ENCODE measurements at places on chromosomes 5 and 9.

DNA sequence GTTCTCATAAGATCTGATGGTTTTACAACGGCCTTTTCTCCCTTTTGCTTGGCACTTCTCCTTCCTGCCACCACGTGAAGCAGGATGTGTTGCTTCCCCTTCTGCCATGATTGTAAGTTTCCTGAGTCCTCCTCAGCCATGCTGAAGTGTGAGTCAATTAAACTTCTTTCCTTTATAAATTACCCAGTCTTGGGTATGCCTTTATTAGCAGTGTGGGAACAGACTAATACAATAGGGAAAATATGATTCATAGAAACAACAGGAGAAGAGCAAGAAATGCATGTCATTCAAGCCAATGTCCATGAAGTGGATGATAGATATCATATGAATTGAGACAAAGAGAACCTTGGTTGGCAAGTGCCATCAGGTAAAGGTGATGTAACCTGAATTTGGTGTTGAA is 128.3 kb upstream of the HAPLN1 start:
- DNase-seq = peak; percentile 17

- DNase-seq = no peak
Measured at GRCh38 chr5:107428303-107428813, 242.4 kb downstream of the EFNA5 start.

DNA sequence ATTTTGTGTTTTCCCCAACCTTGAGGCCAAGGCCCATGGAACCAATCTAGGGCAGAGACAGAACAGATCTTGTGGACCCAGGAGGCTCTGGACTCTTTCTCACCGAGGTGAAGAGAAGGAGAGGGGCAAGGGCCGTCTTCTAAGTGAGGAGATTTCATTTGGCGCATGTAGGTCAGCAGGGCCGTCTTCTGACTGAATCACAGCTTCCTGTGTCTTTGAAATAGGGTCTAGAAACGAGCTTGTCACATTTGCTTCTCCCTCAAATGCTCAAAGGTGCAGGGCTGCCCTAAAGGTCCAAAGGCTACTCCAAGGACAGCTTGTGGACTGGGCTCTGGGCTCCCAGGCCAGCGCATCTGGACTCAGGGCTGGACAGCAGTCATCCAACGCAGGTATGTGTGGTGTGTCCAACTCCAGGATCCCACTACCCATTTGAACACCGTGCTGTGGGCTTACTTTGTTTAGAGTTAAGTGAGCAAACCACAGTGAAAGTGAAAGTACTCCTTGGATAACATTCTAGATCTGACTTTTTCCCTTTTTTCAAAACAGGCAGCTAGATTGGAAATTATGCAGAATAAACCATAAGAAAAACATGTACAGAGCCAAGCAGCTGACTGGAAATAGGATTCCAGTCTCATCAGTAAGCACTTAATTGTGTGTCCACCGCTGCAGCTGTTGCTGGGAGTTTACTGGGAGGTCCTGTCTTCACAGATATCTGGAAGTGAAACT is 357.0 kb downstream of the GADD45G start:
- no peak for DNase-seq

DNA sequence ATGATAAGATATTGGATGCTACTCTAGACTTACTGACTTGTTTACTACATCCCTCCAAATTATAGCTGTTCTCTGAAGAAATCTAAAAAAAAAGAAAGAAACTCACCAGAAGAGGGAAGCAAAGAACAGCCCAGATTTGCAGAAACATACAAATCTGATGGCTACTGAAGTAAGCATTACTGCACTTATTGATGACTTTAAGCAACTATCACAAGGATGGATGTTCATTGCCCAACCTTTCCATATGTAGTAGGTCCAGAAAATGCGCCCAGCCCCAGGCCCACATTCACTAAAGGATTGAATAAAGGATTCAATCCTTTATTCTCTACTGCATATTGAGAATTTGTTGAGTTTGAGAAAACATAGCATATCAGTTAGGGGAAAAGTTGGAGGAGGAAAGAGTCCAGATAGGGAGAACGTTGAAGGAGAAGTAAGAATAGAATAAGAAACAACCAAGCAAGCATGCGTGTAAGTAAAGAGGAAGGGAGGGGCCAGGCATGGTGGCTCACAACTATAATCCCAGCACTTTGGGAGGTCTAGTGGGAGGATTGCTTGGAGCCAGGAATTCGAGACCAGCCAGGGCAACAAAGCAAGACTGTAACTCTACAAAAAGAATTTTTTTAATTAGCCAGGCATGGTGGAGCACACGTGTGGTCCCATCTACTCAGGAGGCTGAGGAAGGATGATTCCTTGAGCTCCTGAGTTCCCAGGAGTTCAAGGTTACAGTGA is 33.8 kb upstream of the DTWD2 start:
- no peak for DNase-seq

DNA sequence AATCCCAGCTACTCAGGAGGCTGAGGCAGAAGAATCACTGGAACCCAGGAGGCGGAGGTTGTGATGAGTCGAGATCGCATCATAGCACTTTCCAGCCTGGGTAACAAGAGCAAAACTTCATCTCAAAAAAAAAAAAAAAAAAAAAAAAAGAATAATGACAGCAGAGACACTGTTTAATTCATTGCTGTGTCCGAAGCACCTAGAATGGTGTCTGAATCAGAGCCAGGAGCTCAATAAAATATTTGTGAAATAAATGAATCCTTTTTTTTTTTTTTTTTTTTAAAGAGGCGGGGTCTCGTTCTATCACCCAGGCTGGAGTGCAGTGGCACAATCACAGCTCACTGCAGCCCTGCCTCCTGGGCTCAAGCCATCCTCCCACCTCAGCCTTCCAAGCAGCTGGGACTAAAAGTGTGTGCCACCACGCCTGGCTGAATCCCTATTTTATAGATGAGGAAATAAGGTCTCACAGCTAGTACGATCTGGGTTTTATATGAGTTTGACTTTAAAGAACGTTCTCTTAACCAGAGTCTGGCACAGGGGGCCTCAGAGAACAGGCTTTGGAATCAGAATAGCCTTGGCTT is 47.8 kb downstream of the THOC3 start:
- DNase-seq = no peak

GRCh38 chr9:75891277-75891741 is 836 bp downstream of the PCSK5 start:
- no peak for DNase-seq

GRCh38 chr5:135376961-135377624 is 21.9 kb downstream of the MACROH2A1 start:
- no peak for DNase-seq

DNA sequence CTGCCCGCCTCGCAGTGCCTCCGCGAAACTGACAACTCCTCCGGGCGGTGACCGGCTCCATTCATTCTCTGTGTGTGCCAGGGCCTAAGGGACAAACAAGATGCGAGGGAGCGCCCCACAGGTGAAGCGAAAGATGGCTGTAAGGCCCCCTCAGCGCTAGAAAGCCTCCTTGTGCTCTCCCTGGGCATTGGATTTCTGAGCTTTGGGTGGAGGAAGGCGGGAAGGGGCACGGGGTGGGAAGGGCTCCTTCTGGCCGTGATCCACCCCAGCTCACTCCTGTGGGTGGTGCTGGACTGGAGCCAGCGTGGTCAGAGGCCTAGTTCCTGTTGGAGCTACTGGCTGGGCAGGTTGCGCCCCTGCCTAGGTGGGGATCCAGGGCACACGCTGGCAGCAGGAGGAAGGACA is 943 bp downstream of the GALNT12 start:
- no peak for DNase-seq

DNA sequence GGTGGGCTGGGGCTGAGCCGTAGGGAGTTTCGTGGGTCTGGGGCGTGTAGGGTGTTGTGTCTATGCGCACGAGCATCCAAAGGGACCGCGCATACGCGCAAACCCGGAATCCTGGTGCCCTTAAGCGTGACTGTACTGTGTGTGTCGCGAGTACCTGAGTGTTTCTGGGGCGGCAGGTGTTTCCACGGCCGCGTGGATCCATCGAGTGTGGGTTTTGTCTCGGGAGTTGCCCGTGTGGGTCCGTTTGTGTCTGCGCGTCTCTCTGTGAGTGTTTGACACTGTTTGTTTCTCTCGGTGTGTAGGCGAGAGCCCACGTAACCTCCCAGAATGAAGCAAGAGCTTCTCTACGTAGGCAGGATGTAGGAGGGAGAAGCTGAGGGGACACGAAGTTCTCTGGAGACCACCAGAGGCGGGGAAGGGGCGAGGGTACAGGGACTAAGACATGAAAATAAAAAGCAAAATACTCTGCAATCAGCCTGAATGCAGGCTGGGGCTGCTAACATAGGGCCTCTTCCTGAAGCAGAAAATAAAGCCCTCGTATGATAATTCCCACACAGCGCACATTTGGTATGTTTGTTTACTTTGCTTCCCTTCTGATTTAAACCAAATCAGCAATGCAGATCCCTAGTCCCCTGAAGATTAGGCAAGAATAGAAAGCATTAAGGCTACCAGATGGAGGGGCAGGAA is 588 bp upstream of the BRINP1 start:
- DNase-seq = no peak

- no peak for DNase-seq
Measured at GRCh38 chr5:113319256-113320053, 115.3 kb downstream of the TSSK1B start.

DNA sequence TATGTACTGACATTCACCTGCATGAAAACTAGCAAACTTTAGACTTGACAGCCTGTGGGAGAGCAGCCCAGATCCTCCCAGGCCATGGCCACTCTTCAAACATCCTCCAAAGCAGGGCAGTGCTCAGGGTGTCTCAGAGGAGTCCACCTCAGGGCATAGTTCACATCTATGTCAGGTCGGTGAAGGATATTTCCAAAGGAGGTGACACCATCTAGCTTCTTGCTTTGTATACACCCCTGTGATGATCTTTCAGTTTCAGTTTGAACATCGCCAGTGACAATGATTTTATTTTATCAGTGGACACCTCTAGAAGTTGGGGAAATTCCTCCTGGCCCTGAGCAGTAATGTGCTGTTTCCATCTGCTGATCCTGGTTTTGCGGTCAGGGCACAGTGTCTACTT is 20.1 kb downstream of the CDK20 start:
- DNase-seq = no peak

DNA sequence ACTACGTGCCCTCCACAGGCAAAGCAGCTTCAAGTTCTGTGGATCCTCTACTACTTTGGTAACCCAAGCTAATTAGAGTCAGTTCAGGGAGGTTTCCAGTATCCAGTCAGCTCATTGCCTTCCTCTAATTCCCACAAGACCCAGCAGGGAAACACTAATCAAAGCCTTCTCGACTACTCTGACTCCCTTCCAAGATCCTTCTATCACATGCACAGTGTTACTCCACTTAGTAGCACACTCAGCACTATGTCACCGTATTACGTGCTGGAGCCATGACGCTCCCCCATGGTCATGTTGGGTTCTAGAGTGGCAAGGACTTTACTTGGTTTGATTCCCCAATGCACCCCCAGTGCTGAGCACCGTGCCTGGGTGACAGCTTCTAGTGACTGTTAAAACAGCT is 53.0 kb downstream of the DCP2 start:
- no peak for DNase-seq

- DNase-seq = no peak
Measured at GRCh38 chr9:125745018-125745417, 2.2 kb upstream of the PBX3 start.

GRCh38 chr5:82445726-82446335 is 167.7 kb upstream of the RPS23 start:
- DNase-seq = no peak

- DNase-seq = no peak
Measured at GRCh38 chr5:177064500-177065277, 22.0 kb upstream of the FGFR4 start.

DNA sequence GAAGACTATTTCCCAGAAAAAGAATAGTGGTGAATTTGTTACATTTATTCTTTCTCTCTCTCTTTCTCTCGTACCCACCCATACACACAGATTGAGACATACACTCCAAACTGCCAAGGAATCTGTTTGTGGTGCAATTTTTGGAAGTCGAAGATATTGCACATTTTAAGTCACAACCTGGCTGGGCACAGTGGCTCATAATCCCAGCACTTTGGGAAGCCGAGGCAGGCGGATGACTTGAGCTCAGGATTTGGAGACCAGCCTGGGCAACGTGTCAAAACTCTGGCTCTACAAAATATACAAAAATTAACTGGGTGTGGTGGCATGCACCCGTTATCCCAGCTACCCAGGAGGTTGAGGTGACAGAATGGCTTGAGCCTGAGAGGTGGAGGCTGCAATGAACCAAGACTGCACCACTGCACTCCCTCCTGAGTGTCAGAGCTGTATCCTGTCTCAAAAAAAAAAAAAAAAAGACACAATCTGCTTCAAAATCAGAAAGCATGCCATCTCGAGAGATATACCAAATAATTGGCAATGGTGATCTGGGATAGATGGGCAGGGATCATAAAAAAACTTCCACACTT is 19.2 kb upstream of the PLIN2 start:
- no peak for DNase-seq

DNA sequence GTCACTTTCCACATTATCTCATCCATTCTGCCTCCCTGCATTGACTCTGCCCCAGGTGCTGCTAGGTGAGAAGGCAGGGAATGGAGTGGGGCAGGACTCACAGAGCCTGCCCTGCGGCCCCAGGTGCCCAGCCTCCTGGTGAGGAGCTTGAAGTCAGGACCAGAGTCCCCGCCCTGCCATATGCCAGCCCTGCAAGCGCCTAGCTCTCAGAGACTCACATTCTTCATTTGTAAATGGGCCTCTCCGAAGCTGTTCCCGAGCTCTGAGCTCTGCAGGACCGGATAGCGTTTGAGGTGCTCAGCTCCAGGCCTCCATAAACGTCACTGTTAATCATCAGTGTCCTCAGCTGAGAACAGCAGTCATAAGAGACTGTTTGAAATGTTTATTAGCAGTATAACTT is 75.1 kb upstream of the STXBP1 start:
- no peak for DNase-seq

GRCh38 chr5:154934881-154935280 is 3.1 kb downstream of the GEMIN5 start:
- DNase-seq = no peak

- DNase-seq = no peak
Measured at GRCh38 chr9:79233542-79233941, 338.2 kb upstream of the TLE4 start.

DNA sequence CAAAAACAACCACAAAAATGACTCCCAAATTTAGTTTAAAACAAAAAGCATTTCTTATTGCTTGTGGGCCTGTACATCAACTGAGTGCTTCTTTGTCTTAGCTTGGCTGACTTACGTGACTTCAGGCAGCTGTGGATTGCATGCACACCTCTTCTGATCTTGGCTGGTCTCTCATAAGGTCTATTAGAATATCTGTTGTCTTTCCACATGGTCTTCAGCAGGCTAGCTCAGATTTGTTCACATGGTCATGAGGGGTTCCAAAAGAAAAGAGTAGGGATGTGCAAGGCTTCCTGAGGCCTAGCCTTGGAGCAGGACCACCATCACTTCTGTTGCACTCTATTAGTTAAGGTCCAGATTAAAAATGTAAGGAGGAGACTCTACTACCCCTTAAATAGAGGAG is 120.1 kb downstream of the LRRC70 start:
- no peak for DNase-seq

DNA sequence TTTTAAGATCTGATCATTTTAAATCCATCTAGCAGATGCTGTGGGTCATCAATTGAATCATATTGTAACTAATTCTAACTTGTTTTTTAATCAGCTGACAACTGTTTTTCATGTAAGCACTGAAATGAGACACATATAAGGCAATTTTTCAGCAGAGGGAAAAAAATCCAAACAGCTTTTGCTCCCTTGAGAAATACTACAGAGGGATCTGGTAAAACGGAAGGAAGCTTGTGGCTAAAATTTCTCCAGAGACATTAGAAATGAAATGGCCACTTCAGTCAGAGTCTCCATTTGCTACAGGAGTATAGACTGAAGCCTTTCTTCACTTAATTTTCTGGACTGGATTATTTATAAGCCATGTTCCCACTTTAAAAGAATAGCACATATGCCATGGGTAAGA is 385.9 kb downstream of the MAN2A1 start:
- DNase-seq = no peak

- no peak for DNase-seq
Measured at GRCh38 chr9:5321058-5321457, 16.5 kb upstream of the RLN2 start.
